ENCODE measurements at places on chromosomes 7 and 10. TPM values are rescaled to one million over a fixed set of nuclear protein-coding genes. Genes with fewer than 3 reads are reported as not detected.

BTBD16 gene
- total RNA-seq: 0.42 TPM

- H3K27me3 ChIP-seq: no peaks in the 10 kb centered on the region
- no peak overlapping the region for H3K27ac ChIP-seq
- H3K4me1 ChIP-seq: peaks cover 3% of the 10 kb centered on the region
- DNase-seq: no peak
Observed at GRCh38 chr7:131152766-131153165, 174.9 kb upstream of the MKLN1 start.

DNA sequence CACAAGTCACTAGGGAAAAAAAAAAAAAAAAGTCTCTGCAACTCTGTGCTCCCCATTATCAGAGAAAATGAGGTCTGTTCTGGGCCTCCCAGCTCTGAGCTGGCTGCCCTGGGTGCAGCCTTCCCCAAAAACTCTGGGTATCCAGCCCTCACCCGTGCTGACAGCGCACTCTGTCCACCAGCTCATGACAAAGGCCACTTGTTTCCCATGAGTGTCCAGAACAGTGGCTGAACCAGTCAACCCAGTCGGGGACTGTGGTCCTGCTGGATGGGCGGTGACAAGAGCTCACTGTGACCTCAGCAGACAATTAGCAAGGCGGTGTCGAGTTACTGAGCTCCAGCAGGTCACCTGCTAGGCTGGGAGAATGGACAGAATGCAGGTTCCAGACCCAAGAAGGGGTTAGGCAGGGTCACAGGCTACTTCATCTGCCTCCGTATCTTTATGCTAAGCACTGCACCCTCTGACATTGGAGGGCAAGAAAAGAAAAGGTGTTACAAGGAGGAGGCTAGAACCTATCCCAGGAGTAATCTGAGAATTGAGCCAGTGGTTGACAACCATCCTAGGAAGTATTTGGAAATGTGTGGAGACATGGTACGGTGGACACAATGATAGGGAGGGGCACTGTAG lies 37.2 kb downstream of the DLG5 start:
- H3K4me1 ChIP-seq: peaks cover 42% of the 10 kb centered on the region
- no peak overlapping the region for H3K4me3 ChIP-seq
- DNase-seq: no peak
- H3K36me3 ChIP-seq: no peaks in the 10 kb centered on the region
- H3K27ac ChIP-seq: peak overlapping the region; percentile 2

DNA sequence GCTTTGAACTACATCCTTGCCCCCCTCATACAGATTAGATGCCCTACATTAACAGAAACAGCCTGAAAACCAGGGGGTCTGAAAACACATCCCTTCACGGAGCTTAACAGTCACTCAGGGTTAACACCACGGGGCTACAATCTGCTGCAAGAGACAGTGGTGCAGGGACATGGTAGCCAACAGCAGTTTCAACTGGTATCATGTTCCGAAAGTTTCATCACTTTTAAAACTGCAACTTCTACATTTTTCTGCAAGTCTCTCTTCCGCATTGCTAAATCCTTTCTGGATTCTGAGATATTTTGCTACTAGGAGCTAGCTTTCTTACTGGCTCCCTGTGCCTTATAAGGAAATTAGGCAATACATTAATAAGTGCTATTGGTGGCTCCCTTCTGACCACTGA lies 92.6 kb downstream of the JAZF1 start:
- no peaks in the 10 kb centered on the region for H3K36me3 ChIP-seq
- H3K27ac ChIP-seq: no peak overlapping the region
- no peak for DNase-seq
- H3K27me3 ChIP-seq: no peaks in the 10 kb centered on the region

- H3K27me3 ChIP-seq: no peaks in the 10 kb centered on the region
- peaks cover 17% of the 10 kb centered on the region for H3K4me1 ChIP-seq
- no peak overlapping the region for H3K27ac ChIP-seq
- no peak for DNase-seq
- no peaks in the 10 kb centered on the region for H3K36me3 ChIP-seq
Observed at GRCh38 chr10:29657719-29658274, 23.0 kb upstream of the SVIL start.

DNA sequence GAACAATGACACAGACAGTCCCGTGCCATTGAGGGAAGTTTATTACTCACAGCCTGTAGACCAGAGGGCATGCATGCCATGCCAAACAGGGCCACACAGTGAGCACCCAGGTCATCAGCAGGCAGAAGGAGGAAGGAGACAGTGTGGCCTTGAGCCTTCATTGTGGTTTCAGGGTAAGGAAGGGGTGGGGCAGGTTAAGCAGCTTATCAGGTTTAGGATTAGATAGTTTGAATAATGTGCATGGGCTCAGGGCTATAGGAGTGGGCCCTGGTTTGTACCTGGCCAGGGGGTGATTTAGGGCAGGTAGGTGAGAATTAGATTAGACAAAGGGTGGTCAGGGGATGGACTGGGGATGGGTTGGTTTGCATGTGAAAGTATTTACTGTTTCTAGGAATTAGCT lies 67.9 kb downstream of the ADCY1 start:
- no peak overlapping the region for H3K4me3 ChIP-seq
- no peaks in the 10 kb centered on the region for H3K36me3 ChIP-seq
- no peak overlapping the region for H3K27ac ChIP-seq
- no peak for DNase-seq

- H3K4me1 ChIP-seq: peaks cover 6% of the 10 kb centered on the region
- DNase-seq: no peak
- H3K27ac ChIP-seq: no peak overlapping the region
- H3K27me3 ChIP-seq: no peaks in the 10 kb centered on the region
Observed at GRCh38 chr10:30383356-30383755, 34.3 kb upstream of the MTPAP start.

DNA sequence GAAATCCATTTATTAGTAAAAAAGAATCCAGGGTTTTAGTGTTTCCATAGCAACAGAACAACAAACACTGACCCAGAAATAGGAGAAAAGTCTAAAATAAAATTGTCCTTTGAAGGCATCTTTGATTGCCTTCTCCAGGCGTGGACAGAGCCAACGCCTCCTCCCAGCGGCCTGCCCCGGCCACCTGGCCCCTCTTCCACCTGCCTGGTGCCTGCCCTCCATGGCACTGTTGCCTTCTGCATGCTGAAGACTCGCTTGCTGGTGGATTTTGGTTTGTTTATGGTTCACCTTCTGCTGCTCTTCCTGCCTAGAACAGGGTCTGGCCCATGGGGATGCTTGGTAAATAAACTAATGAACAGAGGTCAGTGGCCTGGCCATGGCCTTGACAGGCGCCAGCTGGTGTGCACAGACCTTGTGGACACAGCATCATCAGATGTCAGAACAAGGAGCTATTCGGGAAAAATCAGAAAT lies 107.4 kb downstream of the DYNC2I1 start:
- H3K4me3 ChIP-seq: no peak overlapping the region
- DNase-seq: no peak
- no peaks in the 10 kb centered on the region for H3K27me3 ChIP-seq
- no peaks in the 10 kb centered on the region for H3K36me3 ChIP-seq
- H3K27ac ChIP-seq: no peak overlapping the region
